SK-N-SH treated with all-trans-retinoic acid at 6 μM for 48 hours (cell line): ENCODE measurements at places on chromosomes 3 and 15.
A peak's percentile ranks its signal among the peaks of the same experiment; 100 is the strongest.

DNA sequence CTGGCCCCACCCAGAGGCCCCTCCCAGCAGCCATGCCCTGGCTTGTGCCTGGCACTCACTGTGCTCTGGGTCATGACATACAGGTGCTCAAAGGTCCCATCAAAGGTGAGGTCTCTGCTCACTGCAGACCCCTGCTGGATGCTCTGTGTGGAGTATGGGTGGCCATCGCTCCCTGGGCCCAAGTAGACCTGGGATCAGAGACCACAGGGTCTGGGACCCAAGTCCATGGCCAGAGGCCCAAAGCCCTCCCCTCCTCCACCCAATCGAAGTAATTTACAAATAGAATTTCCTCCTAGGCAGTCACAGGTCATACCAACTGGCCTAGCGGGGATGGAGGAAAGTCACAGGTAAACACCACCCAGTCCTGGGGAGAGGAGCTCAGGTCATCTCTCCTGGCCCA is 7.6 kb downstream of the PLXNB1 start:
- no peak for ATAC-seq

GRCh38 chr3:58266577-58266976 is 29.0 kb downstream of the ABHD6 start:
- peak; percentile 31; the same call in 1 of the 3 replicates for ATAC-seq

- ATAC-seq = peak; percentile 58; the same call in 2 of the 3 replicates
Measured at GRCh38 chr15:22918056-22918455, 62.1 kb downstream of the CYFIP1 start.

- no peak for ATAC-seq
Measured at GRCh38 chr3:12265508-12265907, 23.4 kb upstream of the PPARG start.

GRCh38 chr15:62945063-62945462 is 97.5 kb upstream of the TPM1 start:
- no peak for ATAC-seq

DNA sequence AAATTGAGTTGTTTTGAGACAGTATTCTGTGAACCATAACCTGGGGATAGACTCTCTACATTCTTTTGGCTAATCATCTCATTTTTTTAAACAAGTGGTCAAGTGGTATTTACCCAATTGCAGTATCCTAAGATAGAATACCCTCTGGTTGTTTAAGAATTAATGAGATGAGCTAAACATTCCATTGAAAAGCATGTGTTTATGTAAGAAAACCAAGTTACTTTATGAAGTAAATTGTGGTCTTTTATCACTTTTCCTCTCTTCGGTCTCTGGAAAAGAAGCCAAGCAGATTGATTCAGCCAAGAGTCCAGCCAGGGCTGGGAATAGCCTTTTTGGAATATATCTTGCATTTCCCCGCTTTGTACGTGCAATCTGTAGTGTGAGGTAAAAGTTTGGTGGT is 185.7 kb upstream of the TOPAZ1 start:
- ATAC-seq = no peak

DNA sequence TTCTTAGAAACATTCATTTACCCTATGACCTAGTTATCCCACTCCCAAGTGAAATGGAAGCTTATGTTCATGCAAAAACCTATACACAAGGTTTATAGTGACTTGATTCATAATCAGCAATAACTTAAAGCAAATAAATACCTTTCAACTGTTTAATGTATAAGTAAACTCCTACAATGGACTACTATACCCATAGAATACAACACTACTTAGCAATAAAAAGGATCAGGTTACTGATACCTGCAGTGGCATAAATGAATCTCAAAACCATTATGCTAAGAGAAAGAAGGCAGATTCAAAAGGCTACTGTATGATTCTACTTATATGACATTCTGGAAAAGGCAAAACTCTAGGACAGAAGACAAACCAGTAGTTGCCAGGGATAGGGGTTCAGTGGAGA is 8.3 kb upstream of the POLR2M start:
- ATAC-seq = no peak

- peak; percentile 57; the same call in 2 of the 3 replicates for ATAC-seq
Measured at GRCh38 chr15:35444557-35445204, 101.3 kb downstream of the DPH6 start.

DNA sequence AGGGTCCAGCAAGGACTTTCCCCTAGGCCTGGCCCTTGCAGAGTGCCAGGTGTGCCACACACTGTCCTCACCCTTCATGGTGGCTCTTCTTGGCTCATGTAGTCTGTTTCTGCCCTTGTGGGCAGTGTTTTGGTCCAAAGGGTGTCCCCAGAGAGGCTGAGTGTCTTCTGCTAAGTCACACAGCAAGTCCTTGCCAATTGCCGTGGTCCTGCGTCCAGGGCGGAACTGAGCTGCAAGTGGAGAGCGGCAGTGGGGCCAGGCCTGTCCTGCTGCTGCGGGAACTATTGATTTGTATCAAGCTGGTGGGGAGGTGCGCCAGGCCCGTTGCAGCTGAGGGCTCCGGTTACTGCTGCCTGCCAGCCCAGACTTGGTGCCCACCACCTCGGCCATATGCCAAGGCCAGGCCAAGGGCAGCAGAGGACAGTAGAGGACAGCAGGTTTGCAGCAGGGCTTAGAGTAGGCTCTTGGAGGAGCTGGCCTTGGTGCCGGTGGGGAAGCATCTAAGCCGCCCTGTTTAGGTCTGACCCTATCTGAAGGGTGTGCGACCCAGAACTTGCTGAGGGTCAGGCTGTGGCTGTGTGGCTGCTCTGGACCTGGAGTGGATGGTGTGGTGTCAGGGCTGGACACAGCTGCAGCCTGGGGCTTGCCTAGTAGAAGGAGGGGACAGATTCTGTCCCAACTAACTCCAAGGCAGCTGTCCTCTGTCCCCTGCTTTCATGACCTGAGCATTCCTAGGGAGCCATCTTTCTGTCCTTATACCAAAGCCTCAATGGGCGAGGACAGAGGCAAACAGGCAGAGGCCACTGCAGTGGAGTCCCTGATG is 4.5 kb downstream of the AMIGO3 start:
- ATAC-seq = no peak

GRCh38 chr3:169886671-169887070 is 16.9 kb upstream of the LRRC31 start:
- peak; percentile 37; the same call in 2 of the 3 replicates for ATAC-seq

- ATAC-seq = no peak
Measured at GRCh38 chr3:140931016-140931454, 10.6 kb upstream of the SLC25A36 start.

- ATAC-seq = peak; percentile 56; the same call in 2 of the 3 replicates
Measured at GRCh38 chr3:69422751-69423150, 36.9 kb upstream of the FRMD4B start.

DNA sequence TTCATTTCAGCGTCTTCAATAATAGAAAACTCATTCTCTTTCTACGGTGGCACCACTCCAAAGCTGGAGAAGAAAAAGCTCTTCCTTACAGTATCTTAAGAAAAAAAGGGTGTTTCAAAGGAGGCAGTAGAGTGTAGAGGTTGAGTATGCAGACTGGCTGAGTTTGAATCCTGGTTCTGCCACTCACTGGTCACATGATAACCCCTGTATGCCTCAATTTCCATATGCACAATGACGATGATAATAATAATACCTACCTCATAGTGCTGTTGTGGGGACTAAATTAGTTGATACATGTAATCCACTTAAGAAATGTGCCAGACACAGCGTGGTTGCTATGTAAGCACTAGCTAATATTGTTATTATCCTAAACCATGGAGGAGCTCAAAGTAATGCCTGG is 4.5 kb downstream of the ANP32A start:
- no peak for ATAC-seq

DNA sequence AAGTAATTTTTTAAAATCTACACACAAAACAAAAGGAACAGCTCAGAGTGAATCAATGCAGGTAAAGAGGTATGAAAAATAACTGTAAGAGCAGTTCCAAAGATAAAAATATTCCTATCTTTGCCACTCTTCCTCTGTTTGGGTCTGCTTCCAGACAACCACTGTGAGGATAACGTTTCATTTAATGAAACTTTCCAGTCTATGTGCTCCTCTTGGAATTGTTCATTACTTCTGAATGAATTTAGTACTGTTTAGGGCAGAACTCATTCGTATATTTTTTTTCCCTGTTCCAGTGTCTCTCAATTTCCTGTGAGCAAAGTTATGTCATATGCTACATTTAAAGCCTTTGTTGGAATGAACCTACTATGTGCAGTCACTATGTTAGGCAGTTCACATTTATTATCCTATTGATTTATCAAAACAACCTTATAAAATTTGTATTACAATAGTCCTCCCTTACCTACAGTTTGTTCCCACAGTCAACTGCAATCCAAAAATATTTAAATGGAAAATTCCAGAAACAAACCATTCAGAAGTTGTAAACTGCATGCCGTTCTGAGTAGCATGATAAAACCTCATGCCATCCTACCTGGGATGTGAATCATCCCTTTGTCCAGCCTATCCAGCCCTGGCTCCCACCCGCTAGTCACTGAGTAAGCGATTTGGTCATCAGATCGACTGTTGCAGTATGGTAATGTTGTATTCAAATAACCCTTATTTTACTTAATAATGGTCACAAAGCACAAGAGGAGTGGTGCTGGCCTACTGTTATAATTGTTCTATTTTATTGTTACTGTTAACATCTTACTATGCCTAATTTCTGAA is 98.1 kb downstream of the TMCC1 start:
- ATAC-seq = peak; percentile 61

DNA sequence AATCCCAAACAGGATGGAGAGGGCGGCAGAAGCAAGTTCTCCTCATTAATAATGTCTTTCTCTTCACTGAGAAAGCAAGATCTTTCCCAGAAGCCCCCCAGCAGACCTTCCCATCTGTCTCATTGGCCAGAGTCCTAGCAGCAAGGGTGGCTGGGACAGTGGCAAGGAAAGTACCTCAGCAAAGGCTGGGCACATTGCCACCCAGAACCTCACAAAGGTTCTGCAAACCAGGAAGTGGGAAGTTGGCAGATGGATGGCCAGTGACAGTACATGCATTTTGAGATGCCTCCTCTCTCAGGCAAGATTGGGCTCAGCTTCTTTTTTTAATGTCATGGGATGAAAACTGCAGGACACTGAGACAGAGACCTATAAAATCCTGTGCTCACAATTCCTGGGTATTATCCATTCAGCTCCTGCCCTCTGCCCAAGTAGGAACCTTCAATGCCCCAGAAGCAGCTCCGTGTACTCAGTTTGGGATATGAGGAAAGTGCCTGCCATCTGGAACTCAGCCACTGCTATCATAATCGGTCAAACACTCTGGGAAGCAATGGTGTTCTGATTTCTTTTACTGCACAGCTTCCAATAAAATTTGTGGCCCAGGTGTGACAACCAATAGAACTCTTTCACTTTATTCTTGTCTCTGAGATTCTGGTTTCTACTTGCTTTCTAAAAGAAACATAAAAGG is 25.5 kb downstream of the DPH3 start:
- peak; percentile 47 for ATAC-seq

DNA sequence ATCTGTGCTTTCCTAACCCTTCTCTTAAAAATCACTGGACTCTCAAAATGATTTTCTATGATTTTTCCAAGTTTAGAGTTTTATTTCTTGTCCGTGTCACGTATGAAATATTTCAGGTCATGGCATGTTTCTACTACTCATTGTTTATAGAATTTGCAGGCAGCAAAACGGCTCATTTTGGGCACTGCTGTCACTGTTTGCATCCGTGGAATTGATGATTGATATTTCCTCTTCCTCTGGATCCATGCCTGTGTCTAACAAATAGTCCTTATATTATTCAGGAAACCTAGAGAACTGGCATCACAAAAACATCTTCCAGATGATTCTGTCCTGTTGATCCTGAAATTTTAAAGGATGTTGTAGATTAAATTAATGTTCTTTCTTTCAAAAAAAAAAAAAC is 47.6 kb downstream of the LARS2 start:
- ATAC-seq = no peak

DNA sequence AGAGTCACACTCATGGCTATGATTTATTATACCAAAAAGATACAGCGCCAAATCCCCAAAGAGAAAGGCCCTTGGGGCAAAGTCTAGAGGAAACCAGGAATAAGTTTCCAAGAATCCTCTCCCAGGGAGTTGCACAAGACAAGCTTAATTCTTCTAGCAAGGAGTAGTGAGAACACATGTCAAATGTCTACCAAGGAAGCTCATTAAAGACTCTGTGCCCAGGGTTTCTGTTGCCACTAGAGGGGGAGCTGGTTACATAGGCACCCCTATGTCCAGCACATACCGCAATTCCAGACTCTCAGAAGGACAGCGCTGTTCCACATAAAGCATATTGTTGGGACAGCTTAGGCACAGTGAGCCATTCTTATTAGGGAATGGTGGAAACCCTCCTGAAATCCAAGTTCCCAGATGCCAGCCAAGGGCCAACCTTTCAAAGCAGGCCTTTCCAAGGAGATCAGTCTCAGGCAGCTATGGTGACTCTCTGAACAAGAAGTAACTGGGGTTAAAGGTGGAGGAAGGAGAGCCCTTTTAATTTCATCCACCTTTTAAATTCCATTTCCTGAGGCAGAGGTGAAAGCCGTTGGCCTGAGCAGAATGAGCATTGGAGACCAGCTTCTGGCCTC is 194.2 kb downstream of the UACA start:
- peak; percentile 99 for ATAC-seq

DNA sequence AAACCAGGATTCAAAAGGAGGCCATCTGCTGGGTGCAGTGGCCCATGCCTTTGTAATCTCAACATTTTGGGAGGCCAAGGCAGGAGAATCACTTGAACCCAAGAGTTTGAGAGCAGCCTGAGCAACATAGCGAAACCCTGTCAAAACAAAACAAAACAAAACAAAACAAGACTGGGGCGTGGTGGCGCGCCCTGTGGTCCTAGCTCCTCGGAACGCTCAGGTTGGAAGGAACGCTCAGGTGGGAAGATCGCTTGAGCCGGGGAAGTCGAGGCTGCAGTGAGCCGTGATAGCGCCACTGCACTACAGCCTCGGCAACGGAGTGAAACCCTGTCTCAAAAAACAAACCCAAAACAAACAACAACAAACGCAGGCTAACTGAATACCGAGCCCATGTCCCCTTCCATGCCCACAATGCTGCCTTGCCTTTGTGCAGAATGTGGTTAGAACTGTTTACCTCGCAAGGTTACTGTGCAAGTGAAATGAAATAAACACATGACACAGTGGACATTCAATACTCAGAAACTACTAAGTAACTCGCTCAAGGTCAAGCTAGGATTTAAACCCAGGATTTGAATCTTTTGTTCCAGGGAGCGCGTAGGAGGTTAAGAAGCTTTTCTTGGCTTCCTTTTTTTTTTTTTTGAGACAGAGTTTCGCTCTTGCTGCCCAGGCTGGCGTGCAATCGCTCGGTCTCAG is 766 bp upstream of the EMC4 start:
- peak; percentile 55 for ATAC-seq

DNA sequence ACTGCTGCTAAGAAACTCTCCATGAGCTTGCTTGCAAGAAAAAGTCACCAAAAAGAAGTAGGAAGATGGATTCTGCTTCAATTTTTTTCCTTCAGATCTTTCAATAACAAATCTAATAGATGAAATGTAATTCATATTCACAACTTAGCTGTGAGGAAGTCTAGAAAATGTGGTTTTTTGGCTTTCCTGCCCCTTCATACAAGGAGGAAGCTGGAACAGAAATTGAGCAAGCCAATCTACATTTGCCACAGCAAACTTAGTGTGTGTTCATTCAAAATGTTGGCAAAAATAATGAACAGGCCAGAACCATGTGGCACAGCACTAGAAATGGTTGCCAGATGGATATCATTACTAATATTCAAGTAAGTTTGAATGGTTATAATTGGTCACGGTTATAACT is 93.2 kb upstream of the NEDD4 start:
- ATAC-seq = no peak

- ATAC-seq = peak; percentile 77
Measured at GRCh38 chr15:82139823-82140268, 94.0 kb upstream of the MEX3B start.

- peak; percentile 39 for ATAC-seq
Measured at GRCh38 chr3:64340641-64341101, 115.4 kb upstream of the PRICKLE2 start.

GRCh38 chr3:59052803-59053411 is 3.1 kb upstream of the CFAP20DC start:
- no peak for ATAC-seq

GRCh38 chr3:148881286-148881685 is 16.2 kb downstream of the CPA3 start:
- ATAC-seq = no peak
